ENCODE measurements at places on chromosomes 1 and 21.
A peak's percentile ranks its signal among the peaks of the same experiment; 100 is the strongest.

DNA sequence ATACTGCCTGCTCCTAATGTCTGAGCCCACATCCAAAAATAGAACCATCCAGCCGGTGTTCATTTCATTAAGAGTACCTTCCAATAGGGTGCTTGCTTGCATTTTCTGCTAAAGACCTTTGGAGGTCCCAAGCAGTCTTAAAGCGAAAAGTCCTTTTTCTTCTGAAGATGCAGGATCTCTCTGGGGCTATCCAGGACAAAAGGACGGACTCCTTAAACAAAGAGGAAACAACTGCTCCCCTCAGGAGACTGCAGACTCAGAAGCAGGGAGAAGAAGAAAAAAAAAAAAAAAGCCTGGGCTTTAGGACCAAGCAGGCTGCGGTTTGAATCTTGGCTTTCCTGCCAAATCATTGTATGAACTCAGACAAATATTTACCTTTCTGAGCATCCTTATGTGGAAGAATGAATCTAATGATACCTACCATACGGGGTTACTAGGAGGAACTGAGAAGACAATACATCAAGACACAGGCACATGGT is 204.0 kb downstream of the PLPP3 start:
- no peak for DNase-seq

DNA sequence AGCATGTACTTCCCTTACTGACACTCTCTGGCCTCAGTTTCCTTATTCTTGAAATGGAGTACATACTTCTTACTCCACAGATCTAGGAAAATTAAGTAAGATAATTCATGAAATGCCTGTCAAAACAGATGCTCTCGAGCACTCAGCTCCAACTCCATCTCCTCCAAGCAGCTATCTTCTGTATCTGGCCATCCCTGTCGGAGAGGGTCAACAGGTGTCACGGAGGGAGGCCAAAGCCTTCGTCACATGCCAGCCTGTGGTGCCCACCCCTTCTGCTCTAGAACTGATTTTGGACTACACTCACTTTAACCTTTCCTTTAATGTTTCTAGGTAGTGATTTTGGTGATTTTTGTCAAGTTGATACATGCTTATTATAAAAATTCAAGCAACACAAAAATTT is 18.8 kb upstream of the PKP1 start:
- DNase-seq, result no peak

DNA sequence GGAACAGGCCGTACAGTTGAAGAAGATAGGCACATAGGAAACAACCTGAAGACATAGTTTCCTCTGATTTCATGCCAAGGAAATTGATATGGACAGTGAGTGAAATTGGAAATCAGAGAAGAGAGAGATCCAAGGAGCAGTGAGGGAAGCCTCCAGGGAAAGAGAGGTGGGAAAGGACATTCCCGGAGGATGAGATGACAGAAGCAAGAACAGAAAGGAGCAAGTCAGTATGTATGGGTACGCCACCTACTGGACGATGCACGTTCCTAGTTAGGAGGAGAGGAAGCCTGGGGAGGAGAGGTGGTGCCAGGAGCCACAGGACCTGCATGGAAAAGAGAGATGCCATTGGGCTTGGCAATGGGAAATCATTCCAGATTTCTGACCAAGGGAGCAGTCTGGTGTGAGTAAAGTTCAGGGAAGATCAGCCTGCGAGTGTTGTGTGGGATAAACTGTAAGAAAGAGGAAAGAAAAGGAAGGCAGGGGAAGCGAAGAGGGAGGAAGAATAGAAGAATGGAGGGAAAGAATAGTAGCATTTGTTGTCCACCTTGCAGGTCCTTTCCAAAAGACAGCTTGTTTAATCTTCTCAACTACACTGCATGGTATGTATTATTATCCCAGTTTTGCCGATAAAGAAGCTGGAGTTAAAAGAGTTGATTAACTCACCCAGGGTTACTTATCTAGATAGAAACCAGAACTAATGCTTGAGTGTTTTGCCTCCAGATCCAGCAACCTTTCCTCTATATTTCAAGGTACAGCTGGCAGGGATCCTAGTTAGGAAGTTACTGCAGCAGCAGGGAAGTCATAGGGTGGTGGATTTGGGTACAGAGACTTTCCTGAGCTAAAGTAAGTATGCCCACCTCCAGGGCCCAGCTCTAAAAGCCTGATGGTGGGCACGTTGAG is 27.4 kb downstream of the C1orf116 start:
- peak; percentile 9 for DNase-seq

- DNase-seq, result no peak
These were observed 82.0 kb downstream of the MAP3K21 start for GRCh38 chr1:233409540-233409939.

- no peak for DNase-seq
These were observed 42.0 kb upstream of the DMBX1 start for GRCh38 chr1:46447499-46448108.

DNA sequence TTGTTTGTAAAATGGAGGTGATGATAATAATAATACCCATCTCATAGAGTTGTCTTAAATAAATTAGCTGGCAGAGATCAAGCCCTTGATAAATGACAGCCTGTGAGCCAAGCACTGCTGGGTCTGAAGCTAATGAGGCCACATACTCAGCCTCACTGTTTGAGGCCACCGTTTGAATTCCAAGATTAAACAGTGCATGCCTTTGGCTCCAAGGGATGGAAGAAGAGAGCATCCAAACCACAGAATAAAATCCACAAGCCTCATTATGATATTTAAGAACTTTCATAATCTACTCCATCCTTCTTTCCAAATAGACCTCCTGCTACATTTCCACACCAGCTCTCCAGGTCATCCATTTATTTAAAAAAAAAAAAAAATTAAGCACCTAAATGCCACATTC is 29.0 kb downstream of the TGFBR3 start:
- no peak for DNase-seq

Measured in NCI-H524 (cell line).